ENCODE measurements at places on chromosomes 11 and 22.

GRCh38 chr22:50082197-50082715, 3.0 kb downstream of the MLC1 start:
- DNase-seq, result no peak

DNA sequence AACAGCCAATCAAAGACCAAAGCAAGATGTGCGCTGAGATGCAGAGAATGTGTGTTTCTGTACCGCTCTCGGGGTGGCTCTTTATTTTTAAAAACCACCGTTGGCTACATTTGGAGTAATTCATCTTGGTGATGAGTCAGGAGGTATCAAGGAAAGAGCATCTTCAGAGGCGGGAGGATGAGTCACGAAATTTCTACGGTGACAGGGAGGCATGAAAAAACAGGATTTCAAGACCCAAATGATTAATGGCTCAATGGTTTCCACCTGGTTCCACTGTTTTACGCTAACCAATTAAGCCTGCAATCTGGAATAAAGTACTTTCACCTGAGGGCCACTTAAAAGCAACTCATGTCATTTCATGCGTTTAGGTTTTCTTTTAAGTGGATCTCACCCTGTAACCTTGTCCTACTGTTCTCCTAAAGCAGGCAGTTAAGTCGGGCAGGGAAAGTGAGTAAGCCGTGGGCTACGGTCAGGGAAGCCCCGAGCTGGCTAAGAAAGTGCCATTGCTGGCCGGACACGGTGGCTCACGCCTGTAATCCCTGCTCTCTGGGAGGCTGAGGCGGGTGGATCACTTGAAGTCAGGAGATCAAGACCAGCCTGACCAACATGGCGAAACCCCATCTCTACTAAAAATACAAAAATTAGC, 74.6 kb downstream of the CELSR1 start:
- no peak for DNase-seq

DNA sequence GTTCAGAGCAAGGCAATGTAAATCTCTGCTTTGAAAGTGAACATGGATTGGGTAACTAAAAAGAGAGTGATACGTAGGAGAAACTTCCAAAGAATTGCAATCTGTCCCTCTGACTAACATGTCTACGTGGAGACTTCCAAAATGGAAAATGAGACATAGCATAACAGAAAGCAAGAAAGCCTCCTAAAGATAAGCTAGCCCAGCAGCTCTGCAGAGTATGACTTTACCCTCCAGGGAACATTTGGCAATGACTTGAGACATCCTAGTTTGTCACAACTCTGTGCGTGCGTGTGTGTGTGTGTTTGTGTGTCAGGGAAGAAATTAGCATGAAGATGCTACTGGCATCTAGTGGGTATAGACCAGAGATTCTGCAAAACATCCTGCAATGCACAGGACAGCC, 817.4 kb downstream of the NTM start:
- DNase-seq, result no peak

DNA sequence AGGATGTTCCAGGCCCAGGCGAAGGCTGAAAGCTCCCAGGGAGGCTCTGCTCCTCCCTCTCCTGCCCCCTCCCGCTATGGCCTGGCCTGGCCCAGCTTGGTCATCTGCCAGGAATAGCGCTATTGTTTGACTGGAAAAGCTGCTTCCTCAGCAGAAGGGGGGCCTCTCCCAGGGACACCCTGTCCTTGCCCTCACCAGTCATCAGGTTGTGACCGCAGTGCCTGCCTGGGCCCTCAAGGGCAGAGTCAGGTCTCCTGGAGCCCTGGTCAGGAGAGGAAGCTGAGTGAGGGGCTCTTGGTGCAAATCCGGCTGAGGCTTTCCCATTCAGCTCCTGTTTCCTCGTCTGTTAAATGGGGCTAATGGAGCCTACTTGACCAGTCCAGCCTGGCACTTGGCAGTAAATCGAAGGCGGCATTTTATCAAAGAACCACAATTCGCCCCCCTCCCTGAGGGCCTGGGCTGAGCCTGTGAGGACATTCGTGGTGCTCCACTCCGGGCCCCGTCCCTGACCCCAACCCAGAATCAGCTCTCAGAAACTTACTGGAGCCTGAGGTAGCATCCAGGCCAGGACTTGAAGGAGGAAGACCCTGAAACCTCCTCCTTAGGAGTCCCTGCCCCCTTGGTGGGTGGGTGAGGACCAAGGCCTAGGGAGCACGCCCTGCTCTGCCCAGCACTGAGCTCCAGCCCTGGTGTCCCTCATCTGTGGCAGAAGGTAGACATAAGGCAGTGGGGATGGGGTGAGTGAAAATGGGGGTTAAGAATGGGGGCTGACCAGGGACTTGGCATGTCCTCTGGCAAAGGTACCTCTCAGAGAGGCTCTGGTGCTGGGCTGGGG, 2.0 kb upstream of the CASTOR1 start:
- DNase-seq, result no peak

GRCh38 chr22:42425337-42425988, 6.7 kb downstream of the NFAM1 start:
- DNase-seq, result no peak

DNA sequence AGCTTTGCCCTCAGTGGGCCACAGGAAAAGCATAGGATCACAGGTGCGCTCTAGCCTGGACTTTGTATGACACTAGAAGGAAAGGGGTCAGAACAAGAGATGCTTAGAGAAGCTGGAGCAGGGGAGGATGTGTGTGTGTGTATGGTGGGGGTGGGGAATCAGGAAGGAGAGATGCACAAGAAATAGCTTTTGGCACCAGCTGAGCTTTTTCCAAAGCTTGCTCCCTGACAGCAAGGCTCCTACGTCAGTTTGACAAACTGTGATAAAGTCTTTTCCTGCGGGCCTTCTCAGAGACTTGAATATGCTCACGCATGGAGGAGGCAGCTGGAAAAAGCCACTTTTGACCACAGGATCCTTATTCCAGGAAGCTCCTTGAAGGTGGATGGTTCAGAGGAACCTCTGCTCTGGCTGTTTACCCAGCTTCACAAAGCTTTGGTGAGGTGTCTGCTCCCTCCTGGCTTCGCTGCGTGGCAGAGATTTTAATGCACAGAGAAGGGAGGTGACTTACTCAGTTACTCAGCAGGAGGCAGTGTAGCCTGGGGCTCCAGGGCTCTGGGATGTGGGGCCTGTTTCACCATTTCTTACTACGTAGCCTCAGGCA, 3.9 kb downstream of the CDC42EP1 start:
- no peak for DNase-seq

- no peak for DNase-seq
Observed at GRCh38 chr11:1194977-1195681, 27.7 kb upstream of the MUC5B start.

GRCh38 chr11:126925321-126926093, 75.1 kb downstream of the KIRREL3 start:
- no peak for DNase-seq

DNA sequence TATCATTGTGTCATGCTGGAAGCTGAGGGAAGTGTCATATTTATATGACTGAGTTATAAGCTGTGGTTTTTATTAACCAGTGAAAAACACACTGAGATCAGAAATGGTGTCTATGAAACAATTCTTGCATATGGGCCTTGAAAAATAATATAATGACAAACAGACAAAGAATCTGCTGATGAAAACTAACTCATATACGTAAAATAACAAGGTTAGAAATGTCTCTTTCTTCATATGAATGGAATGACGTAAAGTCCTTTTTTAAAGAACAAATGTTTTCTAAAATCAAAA, 48.8 kb upstream of the PHF21B start:
- DNase-seq, result no peak

DNA sequence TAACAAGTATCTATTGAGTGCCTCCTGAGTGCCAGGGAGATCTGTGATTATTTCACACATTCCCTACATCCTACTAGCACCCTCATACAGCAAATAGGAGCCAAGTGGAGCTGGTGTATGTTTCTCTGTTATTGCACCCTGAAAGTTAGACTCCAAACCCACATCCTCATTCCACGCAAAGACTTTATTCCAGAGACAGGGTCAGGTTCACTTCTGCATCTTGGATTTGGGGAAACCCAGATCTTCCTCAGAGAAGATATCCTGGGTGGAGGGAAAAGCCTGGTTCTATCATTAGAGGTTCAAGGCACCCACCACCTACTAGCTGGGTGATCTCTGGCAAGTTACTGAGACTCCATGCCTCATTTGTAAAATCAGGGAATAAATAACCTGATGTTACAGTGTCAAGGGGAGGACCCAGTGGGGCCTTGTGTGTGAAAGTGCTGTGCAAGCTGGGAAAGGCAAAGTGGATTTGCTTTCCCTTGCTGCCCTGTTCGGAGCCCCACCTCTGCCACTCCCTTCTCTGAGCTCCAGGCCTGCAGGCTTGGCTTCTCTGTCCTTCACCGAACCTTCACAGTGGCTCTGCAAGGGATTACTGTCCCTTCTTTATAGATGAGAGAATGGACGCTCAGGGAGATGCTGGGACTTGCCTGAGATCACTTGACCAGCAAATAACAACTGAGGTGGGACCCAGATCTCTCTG, 991 bp upstream of the SLCO2B1 start:
- no peak for DNase-seq

DNA sequence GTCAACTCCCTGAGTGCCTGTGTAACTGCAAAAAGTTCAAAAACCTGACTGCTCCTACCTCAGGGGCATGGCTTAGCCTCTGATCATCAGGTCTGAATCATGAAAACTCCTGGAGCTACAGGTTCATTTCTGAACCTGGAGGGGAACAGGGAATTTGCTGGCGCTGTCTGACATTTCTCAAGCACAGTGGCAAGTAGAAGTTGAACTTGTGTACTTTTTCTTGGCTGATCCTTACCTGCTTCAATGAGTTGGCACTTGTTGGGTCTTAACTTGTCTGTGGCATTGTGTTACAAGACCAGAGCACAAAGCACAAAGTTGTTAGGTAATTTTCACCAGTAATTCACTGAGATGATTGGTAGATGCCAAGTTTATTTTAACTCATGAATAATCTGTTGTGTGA, 3.3 kb downstream of the TMEM109 start:
- no peak for DNase-seq

GRCh38 chr11:118625036-118625690, 17.7 kb downstream of the PHLDB1 start:
- DNase-seq, result no peak

GRCh38 chr11:46120346-46121300, 631 bp downstream of the PHF21A start:
- no peak for DNase-seq

- peak; percentile 9 for DNase-seq
Observed at GRCh38 chr11:86182976-86183584, 61.5 kb upstream of the EED start.

Measured in activated T-helper 1 cell treated with anti-CD3 and anti-CD28 coated beads, Interleukin-2, amount 50 U/mL, for 16 hours (primary cell).